ENCODE measurements at places on chromosomes 7 and 10.

- DNase-seq = no peak
Measured at GRCh38 chr10:78528749-78529204, 495.1 kb downstream of the RPS24 start.

GRCh38 chr10:112996462-112996861, 46.4 kb downstream of the TCF7L2 start:
- DNase-seq = no peak

GRCh38 chr7:19705663-19706062, 3.2 kb downstream of the POLR1F start:
- no peak for DNase-seq

GRCh38 chr10:116324227-116324950, at the start of gene CCDC172:
Gene CCDC172, plus strand, starts transcription at chr10:116324448. Its CDS starts 564 bp downstream, at chr10:116325012.
- DNase-seq = no peak

- DNase-seq = no peak
Measured at GRCh38 chr10:43971306-43971705, 322.6 kb upstream of the ZNF32 start.

GRCh38 chr7:155340071-155340531, 42.4 kb downstream of the INSIG1 start:
- no peak for DNase-seq

DNA sequence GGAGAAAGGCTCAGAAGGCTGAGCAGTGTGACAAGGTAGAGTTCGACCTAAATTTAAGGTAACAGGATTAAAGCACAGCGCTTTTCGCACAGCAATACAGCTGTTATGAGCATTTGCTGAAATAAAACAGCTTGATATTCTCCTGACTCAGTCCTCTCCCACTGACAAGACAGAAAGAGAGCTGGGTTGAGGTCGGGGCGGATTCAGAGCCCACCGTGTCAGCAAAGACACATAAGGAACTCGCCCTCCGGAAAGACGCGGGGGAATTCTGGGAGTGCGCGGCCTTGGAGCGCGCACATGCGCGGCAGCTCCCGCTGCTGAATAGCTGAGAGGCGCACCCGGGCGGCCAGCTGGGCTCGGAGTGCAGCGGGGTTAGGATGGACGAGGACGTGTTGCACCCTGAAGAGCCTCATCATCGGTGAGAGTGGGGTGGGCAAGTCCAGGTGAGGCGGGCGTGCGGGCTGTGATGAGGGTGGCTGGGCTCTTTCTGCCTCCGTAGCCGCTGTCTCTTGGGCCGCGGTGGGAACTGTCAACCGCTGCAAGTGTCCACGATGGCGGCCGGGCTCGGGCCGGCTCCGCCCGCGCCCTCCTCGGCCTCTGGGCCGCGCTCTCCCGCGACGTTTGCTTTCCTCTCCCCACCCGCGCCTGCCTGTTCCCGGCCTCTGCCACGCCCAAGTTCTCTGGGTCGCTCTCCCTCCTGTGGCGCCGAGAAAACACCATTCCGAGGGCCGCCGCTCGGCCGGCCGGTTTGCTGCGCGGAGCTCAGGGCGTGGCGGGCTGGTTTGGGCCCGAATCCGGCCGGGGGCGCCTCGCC, 120.6 kb downstream of the LYZL1 start:
- DNase-seq = no peak

GRCh38 chr7:75055830-75056772, 17.5 kb downstream of the RCC1L start:
- no peak for DNase-seq

GRCh38 chr10:132270256-132270655, 37.5 kb downstream of the STK32C start:
- DNase-seq = no peak

GRCh38 chr10:87544721-87545120, 40.0 kb downstream of the MINPP1 start:
- no peak for DNase-seq

DNA sequence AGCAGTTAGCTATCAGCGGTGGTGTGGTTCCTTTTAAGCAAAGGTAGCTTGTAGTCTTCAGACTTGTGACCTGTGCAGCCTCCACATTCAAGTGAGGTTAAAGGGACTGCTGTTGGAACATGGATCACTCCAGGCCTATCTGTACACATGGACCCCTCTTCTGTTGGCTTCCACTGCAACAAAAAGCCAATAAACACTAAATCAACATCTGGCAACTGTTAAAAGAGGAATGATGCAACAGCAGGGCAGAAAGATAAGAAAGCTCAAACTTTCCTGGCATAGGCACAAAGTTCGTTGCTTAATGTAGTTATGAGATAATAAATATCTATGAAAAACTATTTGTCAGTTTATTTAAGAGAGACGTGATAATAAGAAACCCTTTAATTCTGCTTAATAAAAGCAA, 4.0 kb upstream of the MINPP1 start:
- DNase-seq = no peak

GRCh38 chr10:130769146-130770017, 542.1 kb downstream of the TCERG1L start:
- no peak for DNase-seq

DNA sequence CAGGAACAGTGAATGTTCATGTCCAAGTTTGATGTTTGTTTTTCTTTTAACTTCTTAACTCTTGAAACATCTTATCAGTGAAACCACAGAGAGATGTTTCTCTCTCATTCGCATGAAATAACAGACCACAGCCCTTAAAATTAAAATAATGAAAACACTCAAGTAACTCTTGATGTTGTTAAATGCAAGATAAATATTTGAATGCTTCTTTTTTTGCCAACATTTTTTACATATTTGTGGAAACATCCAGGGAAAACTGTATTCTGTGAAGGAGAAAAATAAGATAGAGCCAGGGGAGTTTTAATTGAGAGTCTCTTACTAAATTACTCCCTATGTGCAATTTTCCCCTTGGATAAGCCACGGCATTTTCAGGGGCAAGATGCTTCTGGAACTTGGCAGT, 361.8 kb upstream of the MGMT start:
- no peak for DNase-seq

DNA sequence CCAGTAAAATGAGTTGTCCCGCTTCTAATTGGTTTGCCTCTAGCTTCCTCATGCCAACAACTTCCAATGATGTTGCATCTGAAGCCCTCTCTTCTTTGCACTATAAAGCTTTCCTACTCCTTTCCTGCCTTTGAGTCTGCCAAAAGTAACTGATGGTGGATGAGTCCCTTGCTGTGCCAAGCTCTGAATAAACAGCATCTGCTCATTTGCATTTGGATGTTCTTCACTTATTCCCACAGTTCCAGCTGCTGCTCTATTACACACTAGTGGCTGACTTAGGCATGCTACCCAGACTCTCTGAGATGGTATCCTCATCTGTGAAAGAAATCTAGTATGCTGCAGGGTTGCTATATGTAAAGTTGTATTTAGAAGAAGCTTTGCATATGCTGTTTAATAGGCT, 24.9 kb downstream of the SFR1 start:
- DNase-seq = no peak

DNA sequence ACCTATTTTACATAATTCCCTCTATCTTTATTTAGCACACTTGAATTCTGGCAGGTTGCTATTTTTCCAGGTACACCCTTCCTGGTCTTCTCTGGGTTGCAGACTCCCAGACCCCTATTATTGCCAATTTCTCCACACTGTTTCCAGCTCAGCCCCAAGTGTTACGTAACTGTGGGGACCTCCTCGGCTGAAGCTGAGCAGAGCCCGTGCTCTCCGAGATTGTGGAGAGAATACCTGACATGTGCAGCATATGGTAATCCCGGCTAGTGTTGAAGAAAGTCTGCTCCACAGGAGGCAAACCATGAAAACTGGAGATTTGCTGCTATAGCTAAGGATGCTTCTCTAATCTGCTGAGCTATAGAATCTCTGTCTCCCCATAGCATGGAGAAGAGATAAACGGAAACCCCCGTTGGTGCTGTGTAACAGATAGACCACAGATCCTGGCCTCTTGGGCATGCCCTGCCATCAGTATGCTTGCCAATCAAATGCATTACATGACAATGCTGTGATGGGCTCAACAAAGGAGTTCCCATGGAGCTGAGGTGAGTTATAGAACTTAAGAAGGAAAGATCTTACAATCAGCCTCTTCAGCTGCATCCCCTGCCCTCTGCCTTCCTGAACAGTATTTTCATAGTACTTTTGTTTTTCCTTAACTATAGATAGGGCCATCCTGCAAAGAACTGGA, 144.6 kb upstream of the AOAH start:
- no peak for DNase-seq

DNA sequence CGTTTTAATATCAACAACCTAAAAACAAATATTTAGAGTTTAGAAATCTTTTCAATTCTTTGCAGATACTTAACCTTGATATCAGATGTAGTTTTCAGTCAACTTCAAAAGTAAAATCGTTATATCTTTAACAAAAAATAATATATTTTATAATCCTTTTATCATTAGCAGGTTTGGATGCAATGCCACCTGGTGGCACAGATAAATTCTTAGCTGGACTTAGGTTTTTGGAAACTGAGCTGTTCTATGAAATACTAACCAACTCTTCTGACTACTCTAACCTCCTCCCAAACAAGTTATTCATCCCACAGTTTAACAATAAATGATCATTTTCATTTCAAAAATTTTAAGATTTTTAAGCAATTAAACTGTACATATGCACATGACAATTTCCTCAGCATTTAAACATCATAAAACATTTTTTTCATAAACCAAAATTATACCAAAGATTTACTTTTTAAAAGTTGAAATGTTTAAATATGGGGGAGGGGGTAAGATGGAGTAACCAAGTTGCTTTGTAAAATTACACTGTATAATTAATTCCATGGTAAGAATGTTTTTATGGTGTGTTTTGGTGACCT, 56.9 kb downstream of the HIBADH start:
- DNase-seq = peak; percentile 60

GRCh38 chr7:151403764-151404163, 6.1 kb downstream of the WDR86 start:
- no peak for DNase-seq

- no peak for DNase-seq
Measured at GRCh38 chr7:139058943-139059342, 23.1 kb upstream of the ZC3HAV1L start.

DNA sequence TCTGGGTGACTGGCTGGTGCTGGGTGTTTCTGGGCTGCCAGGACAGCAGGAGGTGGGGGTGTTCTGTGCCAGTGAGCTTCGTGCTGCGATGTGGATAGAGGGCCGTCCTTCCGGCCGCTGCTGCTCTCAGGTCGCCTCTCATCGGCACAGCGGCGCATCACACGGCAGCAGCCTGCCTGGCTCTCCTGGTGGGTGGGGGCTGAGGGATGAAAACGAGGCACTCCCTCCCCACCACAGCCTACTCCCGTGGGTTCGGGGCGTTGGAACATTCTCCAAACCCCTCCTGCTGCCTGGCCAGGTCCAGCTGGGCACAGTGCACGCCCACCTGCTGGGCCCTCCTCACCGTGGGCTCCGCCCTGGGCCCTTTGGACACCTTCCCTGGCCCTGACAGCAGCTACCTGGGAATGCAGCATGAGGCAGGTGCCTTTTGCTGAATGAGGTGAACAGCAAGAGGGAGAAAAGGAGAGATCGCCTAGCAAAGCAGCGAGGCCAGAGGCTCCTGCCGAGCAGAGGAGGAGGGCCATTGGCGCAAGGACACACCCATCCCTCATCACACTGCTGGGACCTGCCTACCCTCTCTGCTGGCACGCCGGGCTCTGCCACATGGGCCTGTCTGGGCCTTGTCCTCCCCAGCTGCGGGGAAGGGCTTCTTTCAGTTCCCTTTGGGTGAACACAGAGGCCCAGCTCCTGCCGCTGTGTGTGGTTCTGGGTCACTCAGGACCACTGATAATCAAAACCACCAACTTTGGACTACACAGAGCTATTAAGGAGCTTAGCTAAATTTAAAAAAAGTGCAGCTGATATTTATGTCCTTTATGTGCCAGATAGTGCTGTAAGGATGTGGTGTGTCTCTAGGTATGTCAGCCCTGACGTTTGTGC, 33.4 kb downstream of the INPP5A start:
- no peak for DNase-seq

DNA sequence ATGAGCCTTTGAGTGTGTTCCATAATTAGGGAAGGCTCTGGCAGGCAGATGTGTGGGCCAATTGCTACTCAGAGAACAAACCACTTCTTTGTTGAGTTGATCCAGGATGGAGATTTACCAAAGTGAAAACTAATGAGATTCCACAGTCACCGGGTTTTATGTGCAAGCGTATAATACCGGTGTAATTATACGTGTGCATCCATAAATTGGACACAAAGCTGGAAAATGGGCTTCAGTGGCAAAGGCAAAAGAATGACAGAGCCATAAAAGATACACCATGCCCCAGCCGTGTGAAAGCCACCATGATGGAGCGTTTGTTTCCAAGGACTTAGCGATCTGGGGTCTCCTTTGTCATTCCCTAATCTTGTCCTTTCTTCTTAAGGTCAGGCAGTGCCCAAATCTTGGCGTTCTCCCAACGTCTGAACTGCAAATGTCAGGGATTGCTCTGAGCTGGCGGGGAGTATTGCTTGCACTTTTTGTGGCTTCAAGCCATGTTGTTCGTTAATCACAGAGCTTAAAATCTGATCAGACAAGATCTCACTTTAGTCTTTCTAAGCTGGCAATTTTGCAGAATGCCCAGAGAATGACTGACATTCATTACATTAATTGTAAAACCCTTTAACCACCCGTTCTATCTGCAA, 70.1 kb downstream of the NPTX2 start:
- DNase-seq = no peak

- DNase-seq = no peak
Measured at GRCh38 chr10:104122225-104123107, 495 bp downstream of the SFR1 start.

DNA sequence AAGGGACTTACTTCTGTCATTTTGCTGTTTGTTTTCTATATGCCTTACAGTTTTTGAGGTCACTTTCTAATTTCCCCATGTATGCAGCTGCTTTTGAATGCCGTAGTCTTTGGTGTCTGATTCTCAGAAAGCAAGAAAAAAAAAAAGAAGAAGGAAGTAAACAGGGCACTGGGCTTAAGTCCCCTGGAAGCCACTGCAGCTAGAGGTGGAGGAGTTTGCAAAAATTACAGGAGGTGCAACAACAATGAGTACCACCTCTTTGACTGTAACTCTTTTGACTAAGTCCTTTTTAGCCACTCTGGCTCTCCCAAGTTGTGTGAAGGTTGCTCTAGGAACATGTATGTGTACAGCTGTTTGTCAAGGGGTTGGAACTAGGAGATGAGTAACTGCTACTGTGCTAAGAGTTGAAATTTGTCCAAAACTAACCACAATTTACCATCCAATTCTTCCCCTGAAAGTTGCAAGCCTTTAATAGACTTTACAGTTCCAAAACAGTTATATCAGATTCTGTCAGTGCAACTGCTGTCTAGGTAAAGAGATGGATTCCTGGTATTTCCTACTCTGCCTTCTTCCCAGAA, 588.0 kb upstream of the LRRN3 start:
- DNase-seq = no peak

- no peak for DNase-seq
Measured at GRCh38 chr7:150945171-150945852, 32.8 kb downstream of the KCNH2 start.

GRCh38 chr7:142960955-142961512, 1.1 kb downstream of the KEL start:
- DNase-seq = no peak

GRCh38 chr10:69960606-69960987, 92.0 kb upstream of the MACROH2A2 start:
- no peak for DNase-seq

GRCh38 chr7:83338277-83338950, 175.7 kb upstream of the PCLO start:
- DNase-seq = no peak

Data from HS-5 (cell line).